ENCODE measurements at places on chromosomes 3 and 15.
A peak's percentile ranks its signal among the peaks of the same experiment; 100 is the strongest.

DNA sequence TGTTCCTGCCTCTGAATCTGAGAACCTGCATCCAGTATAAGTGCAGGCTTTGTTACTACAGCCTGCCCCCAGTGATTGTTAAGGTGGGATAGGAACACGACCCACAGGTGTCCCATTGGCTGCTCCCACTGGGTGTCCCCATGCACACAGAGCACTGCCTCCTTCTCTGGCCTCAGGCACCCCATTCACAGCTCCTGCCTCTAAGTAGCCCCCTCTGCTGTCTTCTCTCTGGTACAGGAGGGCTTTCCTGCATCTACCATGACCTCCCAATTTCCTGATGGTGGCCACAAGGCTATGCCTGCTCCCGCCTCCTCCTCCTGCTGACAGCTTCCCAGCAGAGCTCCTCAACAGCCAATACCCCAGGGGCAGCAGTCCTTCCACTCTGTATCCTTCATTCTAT, 238.6 kb upstream of the TMC3 start:
- no peak for DNase-seq

- DNase-seq: peak; percentile 17
Measured at GRCh38 chr15:99614749-99615288, 49.0 kb downstream of the MEF2A start.

DNA sequence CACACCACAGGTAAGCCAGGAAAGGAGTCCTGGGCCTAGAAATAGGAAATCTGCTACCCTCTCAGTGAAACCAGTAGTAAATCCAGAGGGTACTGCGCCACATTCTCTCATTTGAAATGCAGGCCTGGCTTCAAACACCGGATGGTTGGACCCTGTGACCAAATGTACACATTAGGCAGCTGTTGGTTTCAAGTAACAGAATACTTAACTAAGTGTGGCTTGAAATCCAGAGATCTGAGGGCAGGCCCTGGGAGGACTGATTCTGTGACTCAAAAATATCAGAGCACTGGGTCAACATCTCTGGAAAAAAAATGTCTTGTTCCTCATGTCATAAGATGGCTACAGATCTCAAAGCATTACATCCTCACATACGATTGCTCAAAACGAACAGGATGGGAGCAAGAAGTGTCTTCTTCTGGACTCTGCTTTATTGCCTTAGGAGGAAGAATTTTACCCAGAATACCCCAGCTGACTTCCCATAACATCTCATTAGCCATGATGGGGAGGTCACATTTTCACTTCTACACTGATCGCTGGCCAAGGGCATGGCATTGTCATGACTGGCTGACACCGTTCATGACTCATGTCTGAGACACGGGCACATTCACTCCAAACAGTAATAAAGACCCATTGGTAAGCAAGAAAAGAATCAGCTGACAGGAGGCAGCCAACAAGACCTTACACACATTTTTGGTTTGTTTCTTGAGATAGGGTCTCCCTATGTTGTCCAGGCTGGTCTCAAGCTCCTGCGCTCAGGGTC, 166.0 kb downstream of the ARRDC4 start:
- DNase-seq: no peak

DNA sequence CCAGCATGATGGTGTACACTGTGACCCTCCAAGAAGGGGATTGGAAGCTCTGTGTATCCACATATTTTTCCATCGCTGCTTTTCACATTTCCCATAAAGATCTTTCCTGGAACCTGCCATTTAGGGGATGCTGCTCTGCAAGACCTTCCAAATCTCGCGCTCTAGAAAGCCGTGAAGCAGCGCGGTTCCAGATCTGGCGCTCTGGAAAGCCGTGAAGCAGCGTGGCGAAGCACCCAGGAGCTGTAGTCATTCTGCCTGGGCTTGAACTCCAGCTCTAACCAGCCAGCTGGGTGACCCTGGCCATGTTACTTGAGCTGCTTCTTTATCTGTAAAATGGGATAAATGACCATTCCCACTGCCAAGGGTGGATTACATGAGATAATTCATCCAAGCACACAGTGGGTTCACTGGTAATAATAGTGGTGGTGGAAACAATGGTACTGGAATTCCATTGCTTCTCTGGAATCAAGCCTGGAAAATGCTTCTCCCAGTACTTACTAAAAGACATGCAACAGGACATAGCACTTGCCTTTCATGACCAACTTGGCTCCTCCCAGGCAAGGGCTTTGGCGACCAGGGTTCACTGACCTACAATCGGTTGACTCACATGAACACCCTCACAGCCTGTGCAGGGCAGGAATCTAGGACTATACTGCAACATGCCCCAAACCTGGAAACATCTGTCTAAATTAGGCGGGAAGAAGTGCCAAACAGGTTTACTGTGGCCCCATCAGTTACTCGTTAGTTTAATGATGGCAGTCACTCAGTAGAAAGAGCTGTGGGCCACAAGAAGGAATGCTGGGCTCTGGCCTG, 70.7 kb downstream of the XXYLT1 start:
- DNase-seq: no peak

DNA sequence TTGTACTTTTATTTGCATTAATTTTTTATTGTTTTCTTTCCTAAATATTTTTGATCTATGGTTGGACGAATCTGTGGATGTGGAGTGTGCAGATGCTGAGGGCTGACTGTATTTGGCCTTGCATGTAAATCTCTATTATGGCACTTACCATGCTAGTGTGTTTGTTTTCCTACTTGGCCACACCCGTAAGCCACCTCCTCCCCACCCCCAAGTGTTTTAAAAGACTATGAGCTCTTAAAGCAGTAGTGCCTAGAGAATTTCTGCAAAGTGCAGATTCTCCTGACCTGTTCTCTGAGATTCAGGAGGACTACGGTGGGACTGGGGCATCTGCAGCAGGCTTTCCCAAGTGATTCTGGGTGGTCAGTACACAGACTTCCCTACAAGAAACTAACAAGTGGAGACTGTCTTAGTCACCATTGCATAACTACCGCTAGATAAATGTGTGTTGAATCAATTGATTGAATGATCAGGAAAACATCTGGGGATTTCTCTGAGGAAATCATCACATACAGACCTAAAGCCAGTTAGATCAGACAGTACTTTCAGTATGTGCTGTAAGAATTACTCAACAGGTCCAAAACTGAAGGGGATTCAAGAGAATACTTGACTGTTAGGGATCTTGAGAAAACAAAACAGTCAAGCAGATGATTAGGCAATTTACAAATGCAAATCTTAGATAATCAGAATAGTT, 6.2 kb upstream of the TIPARP start:
- peak; percentile 15 for DNase-seq
